ENCODE measurements at places on chromosomes 1 and 21.
A peak's percentile ranks its signal among the peaks of the same experiment; 100 is the strongest.

- DNase-seq: no peak
Observed at GRCh38 chr1:155186794-155187455, 13.3 kb downstream of the TRIM46 start.

- no peak for DNase-seq
Observed at GRCh38 chr1:224378855-224379631, 22.4 kb downstream of the CNIH4 start.

GRCh38 chr1:172960019-172960418 is 90.7 kb downstream of the TNFSF18 start:
- no peak for DNase-seq

DNA sequence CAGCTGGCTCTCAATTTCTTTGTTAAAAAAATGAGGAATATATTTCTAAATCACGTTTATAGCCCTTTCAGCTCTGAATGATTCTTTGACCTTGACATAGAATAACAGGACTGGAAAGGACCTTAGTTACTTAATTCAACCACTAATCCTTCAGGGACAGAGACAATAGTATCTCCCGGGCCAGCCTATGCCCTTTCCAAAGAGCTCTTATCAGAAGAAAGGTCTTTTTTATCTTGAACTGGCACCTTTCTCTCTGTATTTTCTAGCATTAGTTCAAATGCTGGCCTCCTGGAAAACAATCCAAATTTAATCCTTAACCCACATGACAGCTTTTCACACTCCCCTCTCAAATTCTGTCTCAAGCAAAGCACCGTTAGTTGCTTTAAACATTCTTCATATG is 44.8 kb upstream of the FBXO28 start:
- no peak for DNase-seq

- DNase-seq: no peak
Observed at GRCh38 chr1:50974618-50974935, 4.5 kb downstream of the CDKN2C start.

- no peak for DNase-seq
Observed at GRCh38 chr21:37453350-37453749, 86.8 kb downstream of the DYRK1A start.

- DNase-seq: no peak
Observed at GRCh38 chr1:198651650-198652400, 13.0 kb downstream of the PTPRC start.

- DNase-seq: peak; percentile 20
Observed at GRCh38 chr1:86704972-86705664, 742 bp downstream of the SH3GLB1 start.

- no peak for DNase-seq
Observed at GRCh38 chr1:180911640-180912191, 981 bp upstream of the KIAA1614 start.

DNA sequence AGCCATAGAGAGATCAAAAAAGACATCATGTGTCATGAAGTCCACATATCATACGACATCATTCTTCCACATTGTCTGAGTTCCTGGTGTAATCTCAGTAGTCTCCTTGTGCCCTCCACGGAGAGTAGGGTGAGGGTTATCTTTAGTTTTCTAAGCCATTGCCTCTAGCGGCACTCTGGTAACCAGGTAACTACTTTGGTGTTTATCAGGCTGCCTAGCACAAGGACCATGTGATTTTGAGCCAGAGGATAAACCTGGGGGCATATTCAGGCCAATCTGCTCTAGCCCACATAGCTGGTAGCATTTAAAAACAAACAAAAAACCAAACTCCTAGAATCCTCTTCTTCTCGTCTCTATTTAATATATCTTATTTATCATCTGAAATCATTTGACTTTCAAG is 147.4 kb downstream of the GDAP2 start:
- DNase-seq: no peak

DNA sequence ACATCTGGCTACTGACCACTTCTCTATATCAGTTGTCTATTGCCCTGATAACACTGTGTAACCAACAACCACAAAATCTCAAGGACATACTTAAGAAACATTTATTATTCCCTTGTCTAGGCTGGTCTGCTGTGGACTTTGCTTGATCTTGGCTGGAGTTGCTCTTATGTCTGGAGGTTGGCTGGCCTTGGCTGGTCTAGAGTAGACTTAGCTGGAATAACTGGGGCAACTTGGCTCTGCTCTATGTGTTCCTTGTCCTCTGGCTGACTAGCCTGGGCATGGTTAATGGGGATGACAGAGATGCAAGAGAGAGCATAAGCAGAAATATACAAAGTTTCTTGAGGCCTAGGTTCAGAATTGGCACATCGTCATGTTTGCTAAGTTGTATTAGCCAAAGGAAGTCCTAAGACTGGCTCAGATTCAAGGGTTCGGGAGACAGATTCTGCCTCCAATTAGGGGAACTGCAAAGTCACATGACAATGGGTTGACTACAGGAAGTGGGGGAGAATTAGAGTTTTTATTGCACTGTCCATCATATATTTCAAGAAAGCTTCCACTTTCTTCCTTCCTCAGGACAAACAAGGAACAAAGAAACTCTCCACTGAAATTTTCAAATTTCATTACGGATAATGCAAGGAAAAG is 61.4 kb upstream of the HMCN1 start:
- no peak for DNase-seq

GRCh38 chr1:208264469-208265121 is 20.4 kb upstream of the PLXNA2 start:
- DNase-seq: no peak
